ENCODE measurements at places on chromosomes 3 and 15.

GRCh38 chr3:154775821-154776548, 304.1 kb upstream of the MME start:
- no peaks in the 10 kb centered on the region for H3K36me3 ChIP-seq
- DNase-seq: no peak
- no peaks in the 10 kb centered on the region for H3K4me1 ChIP-seq
- no peaks in the 10 kb centered on the region for H3K27me3 ChIP-seq

DNA sequence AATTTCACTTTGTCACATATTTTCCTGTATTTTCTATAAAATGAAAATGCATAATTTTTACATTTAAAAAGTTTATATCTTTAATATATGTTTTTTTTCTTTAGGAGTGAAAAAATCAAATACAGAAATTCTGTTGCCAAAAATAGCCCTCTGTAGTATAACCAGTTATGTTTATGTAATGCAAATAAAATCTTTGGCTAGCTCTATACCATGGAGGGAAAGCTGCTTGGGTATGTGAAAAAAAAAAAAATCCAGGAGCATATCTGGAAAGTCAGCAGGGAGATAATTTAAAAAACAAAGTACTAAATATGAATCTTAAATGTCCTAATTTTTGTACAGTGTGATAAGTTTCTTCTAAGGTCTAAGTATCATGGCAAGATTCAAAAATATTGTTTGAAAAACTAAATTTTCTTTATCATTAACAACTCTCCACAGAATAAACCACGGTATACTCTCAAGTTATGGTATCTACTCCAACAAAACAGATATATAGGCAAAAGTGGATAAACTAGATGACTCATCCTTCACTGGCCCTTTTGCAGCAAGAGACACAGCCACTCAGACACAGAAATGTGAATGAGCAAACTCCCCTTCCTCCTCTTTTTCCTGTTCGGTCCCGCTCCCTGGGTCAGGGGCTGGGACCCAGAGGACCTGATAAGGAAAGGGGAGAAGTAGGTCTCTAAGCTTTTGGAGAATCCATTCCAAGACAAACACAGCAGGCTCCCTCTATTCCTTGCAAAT, 66.6 kb downstream of the PDZRN3 start:
- H3K36me3 ChIP-seq: no peaks in the 10 kb centered on the region
- no peak overlapping the region for H3K4me3 ChIP-seq
- H3K4me1 ChIP-seq: peaks cover 19% of the 10 kb centered on the region
- H3K27me3 ChIP-seq: no peaks in the 10 kb centered on the region

GRCh38 chr3:14118400-14119381, 6.0 kb downstream of the CHCHD4 start:
- H3K36me3 ChIP-seq: peaks cover 49% of the 10 kb centered on the region
- no peaks in the 10 kb centered on the region for H3K27me3 ChIP-seq
- no peak for DNase-seq
- H3K27ac ChIP-seq: no peak overlapping the region
- H3K4me1 ChIP-seq: peaks cover 2% of the 10 kb centered on the region
- H3K4me3 ChIP-seq: no peak overlapping the region

DNA sequence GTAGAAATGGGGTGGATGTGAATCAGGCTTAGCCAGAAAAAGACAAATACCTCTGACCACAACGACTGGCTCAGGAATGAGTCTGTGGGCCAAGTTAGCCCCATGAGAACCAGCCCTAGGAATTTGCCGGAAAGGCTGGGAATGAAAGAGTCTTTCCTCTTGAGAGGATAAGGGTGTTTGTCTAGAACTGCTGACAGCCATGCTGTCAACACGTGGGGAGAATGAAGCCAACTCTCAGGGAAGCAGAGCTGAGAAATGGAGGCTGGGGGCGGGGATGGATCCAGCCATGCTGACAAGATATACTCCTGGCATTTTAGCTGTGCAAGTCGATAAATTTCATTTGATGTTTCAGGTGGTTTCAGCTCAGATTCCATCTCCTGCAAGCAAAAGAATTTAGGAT, 10.6 kb upstream of the SLC6A1 start:
- no peak for DNase-seq
- no peaks in the 10 kb centered on the region for H3K4me1 ChIP-seq
- no peaks in the 10 kb centered on the region for H3K36me3 ChIP-seq
- H3K27me3 ChIP-seq: no peaks in the 10 kb centered on the region
- H3K4me3 ChIP-seq: no peak overlapping the region

DNA sequence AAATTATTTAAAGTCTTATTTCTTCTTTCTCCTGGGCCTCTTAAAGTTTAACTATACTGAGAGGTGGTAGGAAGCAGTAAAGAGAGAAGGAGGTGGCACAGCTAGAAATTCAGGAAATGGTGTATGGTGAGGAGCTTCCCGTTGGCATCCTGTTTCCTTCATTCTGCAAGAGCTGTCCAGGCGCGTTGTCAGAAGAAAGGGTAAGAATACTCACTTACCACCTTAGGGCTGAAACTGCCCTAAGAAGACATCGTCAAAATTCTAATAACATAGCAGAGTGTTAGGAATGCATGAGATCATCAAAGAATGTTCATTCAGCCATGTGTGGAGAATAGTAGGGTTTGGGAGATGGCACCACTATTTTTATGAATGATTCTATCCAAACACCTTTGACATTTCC, 699.6 kb downstream of the MCTP2 start:
- H3K4me3 ChIP-seq: no peak overlapping the region
- no peaks in the 10 kb centered on the region for H3K36me3 ChIP-seq
- no peaks in the 10 kb centered on the region for H3K27me3 ChIP-seq
- no peak for DNase-seq

DNA sequence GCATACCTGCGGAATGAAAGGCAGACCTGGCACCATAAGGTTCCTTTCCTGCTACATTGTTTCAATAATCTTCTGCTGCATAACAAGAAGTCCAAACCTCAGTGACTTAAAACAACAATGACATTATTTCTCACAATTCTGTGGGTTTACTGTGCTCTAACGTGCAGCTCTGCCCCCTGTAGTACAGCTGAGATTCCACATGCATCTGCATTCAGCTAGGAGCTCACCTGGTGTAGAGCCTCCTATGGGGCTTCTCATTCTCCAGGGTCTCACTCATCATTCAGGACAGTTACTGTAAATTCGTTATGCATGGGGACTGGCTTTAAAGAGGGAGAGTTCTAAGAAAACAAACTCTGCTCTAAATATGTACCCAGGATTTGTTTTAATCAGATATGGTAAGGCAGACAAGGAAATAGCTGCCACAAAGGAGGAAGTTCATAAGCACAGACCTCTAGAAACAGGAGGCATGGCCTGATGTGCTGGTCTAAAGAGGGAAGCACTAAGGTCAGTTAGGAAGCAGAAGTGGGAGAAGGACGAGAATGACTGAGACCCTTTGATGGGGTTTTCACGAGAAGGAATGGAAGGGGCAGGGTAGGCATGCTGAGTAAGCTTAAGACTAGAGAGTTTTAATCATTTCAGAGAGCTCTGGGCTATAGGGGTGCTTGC, 347.0 kb downstream of the NEK10 start:
- H3K27ac ChIP-seq: no peak overlapping the region
- H3K4me1 ChIP-seq: peaks cover 22% of the 10 kb centered on the region
- H3K36me3 ChIP-seq: no peaks in the 10 kb centered on the region
- H3K27me3 ChIP-seq: no peaks in the 10 kb centered on the region

All from tibial artery (tissue), 4 donors.